ENCODE measurements at places on chromosomes 3 and 15.
A peak's percentile ranks its signal among the peaks of the same experiment; 100 is the strongest.

- no peak for DNase-seq
Measured at GRCh38 chr3:25520926-25521559, 93.0 kb downstream of the RARB start.

- DNase-seq = no peak
Measured at GRCh38 chr3:66037986-66038369, 740 bp downstream of the MAGI1 start.

GRCh38 chr3:153443961-153444360, 281.9 kb downstream of the RAP2B start:
- no peak for DNase-seq

- DNase-seq = peak; percentile 74
Measured at GRCh38 chr3:98906230-98906629, 4.7 kb upstream of the DCBLD2 start.

DNA sequence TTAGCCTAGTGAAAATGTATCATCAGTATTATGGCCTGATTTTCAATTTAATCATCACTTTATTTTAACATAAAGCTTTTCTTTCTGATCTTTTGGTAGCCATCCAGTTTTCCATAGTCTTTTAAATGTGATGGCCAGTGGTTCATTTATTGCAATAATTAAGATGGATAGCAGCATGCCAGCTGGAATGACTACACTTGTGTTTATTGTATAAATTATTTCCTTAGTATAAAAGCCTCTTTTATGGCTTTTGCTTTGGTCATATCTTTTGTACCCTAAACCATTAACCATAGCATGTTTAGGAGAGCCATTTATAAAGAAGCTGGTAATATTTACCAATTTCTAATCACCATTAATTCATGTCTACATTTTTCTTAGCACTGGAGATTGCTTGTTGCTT, 31.7 kb downstream of the ALCAM start:
- no peak for DNase-seq

Measured in RCC 7860 (cell line).